ENCODE measurements at places on chromosomes 3 and 15.

DNA sequence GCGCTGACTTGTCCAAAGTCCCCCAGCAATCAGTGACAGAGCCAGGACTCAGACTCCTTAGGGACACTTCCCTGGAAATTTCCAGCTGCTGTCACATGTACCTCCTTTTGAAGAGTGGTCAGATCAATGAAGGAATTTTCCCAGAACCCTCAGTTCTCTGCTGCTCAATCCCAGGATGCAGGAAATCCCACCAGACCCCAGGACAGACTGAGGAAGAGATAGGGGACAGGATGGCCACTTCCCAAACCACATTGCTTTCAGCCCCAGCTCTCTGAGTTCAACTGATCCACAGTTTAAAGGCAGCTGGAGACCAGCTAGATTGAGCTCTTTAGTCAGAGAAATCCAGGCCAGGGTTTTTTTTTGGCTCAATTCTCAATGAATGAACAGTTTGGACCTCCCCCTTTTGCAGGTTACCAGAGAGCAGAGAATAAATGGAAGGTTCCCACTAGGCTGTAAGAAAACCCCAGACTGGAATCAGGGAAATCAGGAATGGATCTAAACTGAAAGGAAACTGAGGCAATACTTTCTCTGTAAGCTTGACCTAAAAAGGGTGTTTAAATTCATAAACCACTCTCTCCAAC is 1.5 kb downstream of the CYP1A1 start:
- DNase-seq: no peak

- DNase-seq: no peak
Observed at GRCh38 chr3:42535981-42536784, 33.7 kb downstream of the VIPR1 start.

GRCh38 chr3:72847282-72847681 is 963 bp downstream of the SHQ1 start:
- no peak for DNase-seq

GRCh38 chr15:35547775-35548364 is 1.9 kb upstream of the DPH6 start:
- no peak for DNase-seq

GRCh38 chr15:66789029-66790025 is 87.3 kb downstream of the SMAD6 start:
- no peak for DNase-seq

DNA sequence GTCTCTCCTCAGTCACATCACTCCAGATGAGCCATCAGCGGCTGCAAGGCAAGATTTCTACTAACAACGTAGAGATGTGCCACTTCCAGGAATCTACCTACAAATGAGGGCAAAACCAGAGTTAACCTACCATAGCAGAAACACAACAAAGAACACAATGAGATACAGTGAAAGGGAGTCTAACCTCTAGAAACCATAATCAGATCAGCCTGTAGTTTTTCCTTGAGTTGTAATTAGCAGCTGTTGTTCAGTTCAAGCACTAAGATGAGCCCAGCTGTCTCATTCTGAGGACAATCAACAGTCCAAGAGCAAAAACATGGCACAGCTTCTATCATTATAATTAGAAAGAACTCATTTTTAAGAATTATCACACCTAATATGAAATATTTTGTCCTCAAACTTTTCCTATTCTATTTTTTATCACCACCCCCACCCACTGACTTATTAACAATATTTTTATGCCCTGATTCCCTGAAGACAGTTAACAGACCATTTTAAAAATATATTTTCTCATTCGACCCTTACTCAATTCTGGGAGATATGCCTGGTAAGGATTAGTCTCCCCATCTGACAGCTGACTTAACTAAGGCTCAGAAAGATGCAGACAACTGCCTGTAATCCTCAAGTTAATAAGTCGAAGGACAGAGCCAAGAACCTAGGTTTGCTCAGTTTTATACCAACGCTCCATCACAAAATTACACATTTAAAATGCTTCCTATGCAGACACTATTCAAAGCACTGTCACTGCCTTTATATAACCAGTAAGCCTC is 50.1 kb downstream of the MAGI1 start:
- no peak for DNase-seq

- DNase-seq: no peak
Observed at GRCh38 chr3:111796566-111796965, 62.5 kb upstream of the PHLDB2 start.

DNA sequence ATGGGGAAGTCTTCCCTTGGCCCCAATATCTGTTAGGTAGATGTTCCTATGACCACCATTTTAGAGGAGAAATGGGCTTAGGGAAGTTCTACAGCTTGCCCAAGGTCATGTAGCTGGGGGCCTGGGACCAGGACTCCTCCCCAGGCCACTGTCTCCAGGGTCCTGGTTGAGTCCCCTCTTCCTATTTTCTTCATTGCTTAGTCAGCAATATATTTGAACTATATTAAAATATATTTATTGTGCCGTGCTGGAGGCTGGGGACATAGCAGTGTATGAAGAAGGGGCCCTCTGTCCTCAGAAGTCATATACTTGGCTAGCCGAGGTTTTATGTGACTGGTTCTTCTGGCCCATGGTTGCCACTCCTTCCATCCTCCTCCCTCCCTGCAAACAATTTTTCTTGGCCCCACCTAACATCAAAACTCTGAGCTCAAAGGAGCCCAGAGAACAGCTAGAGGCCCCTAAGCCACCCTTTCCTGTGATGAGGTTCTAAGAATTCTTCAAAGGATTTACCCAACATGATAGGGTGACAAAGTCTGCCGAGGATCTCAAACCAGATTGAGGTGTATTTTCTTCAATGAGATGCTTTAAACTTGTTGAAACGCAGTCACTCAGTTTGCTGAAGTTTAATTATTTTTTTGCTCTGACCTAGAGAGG is 121.2 kb upstream of the RASGRP1 start:
- DNase-seq: no peak

DNA sequence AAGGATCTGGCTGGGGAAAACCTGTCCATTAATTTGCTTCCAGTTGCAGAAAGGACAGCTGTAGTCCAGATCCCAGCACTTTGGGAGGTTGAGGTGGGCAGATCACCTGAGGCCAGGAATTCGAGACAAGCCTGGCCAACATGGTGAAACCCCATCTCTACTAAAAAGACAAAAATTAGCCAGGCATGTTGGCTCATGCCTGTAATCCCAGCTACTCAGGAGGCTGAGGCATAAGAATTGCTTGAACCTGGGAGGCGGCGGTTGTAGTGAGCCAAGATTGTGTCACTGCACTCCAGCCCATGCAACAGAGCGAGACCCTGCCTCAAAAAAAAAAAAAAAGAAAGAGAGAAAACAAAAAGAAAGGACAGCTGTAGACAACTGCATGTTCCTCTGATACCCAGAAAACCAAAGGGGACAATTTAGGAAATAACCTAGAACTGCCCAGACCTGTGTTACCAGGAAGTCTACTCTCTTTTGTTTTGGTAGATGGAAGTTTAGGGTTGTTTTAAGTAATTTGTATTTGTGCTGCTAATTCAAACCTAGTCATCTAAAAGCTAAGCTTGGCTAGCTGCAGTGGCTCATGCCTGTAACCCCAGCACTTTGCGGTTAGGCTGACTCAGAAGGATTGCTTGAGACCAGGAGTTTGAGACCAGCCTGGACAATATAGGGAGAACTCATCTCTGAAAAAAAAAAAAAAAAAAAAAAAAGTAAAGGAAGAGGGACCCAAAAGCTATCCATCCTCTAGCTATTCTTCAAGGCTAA is 22.7 kb downstream of the EXD1 start:
- DNase-seq: no peak

DNA sequence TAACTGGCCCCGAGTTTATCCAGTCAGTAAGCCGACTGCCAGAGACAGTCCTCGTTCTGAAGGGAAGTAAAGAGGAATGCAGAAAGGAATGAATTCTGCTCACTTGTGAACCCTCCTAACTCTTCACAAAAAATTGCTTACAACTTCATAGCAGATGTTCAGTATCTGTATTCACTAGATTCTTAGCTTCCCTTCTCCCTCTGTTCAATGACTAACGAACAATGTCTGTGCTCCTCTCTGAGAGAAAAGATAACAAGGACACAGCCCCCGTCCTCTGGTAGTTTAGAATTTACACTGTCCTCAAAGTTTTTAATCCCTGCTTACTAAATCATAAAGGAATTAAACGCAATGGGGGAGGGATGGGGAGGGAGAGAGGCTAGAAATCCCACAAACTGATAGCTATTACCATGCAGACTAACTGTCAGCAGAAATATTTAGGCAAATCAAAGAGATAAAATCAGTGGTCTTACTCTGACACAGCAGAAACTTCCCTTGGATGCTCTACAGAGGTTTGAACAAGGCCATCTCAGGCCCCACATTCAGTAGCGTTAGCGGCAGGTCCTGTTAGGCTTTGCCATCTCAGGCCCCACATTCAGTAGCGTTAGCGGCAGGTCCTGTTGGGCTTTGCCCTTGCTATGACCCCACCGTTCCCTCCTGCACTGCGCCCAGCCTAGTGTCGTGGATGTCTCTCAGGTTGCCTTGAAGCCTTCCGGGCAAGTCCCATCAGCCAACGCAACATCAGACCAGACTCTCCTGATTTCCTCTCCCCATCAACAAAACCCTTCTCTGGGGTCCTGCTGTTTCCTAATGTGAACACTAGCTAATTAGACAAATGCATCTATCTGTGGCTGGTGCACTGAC is 23.4 kb downstream of the NRROS start:
- DNase-seq: no peak

- no peak for DNase-seq
Observed at GRCh38 chr15:75761446-75762356, 49.1 kb upstream of the CSPG4 start.

GRCh38 chr3:38507120-38507519 is 11.0 kb downstream of the EXOG start:
- no peak for DNase-seq

GRCh38 chr3:169659820-169660674 is 3.5 kb downstream of the MECOM start:
- no peak for DNase-seq

- no peak for DNase-seq
Observed at GRCh38 chr15:69666441-69666882, 213.8 kb downstream of the RPLP1 start.

DNA sequence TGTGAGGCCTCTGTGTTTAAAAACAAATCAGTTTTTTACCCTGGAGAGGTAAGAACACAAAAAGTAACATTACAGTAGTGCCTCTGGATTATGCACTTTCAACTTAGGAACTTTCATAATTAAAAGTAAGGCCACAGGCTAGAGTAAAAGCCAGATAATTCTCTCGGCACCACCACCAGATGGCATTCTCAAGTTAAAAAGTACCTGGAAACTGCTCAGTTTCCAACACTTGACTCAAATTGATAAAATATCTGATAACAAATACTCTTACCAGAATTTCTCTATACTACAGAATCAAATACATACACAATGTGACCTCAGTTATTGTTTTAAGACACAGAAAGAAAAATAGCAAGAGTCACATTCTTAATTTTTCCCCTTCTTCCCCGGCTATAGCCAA is 19.9 kb downstream of the SPICE1 start:
- DNase-seq: no peak

DNA sequence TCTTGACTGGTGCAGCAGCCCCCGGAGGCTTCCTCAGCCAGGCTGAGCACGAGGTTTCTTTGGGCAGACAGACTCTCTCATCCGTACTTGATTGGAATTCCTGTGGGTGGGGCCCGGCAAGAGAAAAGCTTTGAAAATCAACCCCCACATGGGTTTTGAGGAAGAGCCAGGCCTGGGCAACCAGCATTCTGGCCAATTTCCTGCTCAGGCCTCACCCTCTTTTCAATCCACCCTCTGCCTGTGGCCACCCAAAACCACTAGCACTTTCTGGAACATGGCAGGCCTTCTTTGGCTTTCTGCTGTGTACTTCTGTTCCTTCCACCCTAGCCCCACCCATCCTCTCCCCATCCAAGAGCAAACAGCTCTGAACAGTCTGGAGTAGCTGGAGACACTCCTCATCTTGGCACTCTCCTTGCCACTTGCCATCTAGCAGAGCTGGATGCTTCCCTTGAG is 5.9 kb downstream of the MYO5C start:
- DNase-seq: no peak

DNA sequence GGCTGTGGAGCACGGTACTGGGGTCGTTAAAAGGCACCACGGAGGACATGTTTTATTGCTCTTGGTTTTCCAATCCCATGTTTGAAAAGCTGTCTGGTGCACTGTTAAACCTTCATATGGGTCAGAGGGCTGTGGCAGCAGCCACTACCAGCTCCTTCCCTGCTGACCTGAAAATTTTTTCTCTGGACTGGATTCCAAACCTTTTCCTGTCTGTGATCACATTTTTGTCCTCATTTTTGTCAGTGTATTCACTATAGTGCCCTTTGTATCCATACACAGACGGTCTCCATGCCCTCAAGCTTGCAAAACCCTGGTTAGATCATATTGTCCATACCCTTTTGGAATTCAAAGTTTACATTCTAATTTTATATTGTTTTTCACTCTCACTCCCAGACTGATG is 70.5 kb downstream of the NME9 start:
- DNase-seq: no peak

- DNase-seq: no peak
Observed at GRCh38 chr3:28756056-28756455, 407.4 kb upstream of the AZI2 start.

DNA sequence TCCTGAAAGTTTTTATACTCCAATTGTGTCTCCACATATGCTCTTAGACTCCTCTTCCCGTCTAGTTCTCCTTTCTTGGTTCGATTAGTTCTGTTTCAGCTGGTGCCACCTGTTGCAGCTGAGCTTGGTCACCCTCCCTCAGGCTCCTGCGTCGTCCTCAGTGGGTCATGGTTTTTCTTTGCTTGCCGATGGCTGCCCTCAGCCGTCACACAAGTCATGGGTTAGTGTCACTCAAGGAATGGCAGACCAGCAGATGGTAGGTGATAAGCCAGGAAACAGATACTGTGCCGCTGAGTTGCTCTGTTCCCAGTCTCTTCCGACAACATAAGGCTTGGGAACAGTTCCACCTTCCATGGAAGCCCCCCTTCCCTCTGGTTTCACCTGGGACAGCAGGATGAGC is 109.9 kb downstream of the IGF1R start:
- DNase-seq: no peak

- DNase-seq: no peak
Observed at GRCh38 chr15:101138913-101139880, 112.7 kb downstream of the CHSY1 start.

DNA sequence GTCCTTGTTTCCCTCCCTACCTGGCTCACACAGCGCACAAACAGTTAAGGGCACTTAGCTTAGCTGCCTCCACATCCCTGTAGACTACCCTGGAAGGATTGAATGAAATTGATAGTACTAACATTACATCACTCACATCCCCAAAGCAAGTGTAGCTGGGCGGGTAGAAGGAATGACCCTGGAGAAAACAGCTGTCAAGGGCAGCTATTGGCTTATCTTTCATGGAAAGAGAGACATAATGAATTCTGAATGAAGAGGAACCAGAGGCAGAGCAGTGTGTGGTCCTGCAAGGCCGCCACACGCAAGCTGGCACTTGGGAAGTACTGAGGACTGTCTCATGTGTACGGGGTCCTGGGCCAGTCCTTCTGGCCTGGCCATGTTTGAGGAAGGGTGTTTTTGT is 369.6 kb upstream of the RGMA start:
- DNase-seq: no peak

GRCh38 chr3:115708540-115708939 is 85.2 kb downstream of the GAP43 start:
- no peak for DNase-seq

GRCh38 chr3:133851266-133851906 is 44.3 kb downstream of the RAB6B start:
- no peak for DNase-seq

Measured in GF-D8 (cell line).